NCI-H1436 treated with DMSO at 0.1 percent for 48 hours (cell line): ENCODE measurements at places on chromosomes 12 and 14.

- no peak for DNase-seq
Observed at GRCh38 chr14:33480887-33481184, 470.0 kb downstream of the EGLN3 start.

DNA sequence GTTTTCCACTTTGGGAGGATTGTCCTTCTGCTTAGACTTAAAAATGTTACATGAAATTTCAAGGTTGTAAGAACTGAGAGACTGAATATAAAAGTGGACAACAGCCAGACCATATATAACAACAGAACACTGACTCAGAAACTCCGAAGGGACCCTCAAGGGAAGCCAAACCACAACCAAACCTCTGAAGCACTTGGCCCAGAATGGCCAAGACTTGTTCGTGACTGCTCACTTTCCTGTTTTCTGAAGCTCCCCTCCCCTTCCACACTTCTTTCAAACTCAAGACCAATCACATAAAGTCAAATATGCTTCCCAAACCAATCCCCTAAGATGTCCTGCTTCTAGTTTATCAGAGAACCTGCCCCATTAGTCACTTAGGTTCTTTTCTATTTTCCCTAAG is 13.7 kb downstream of the OR6J1 start:
- DNase-seq, result no peak

DNA sequence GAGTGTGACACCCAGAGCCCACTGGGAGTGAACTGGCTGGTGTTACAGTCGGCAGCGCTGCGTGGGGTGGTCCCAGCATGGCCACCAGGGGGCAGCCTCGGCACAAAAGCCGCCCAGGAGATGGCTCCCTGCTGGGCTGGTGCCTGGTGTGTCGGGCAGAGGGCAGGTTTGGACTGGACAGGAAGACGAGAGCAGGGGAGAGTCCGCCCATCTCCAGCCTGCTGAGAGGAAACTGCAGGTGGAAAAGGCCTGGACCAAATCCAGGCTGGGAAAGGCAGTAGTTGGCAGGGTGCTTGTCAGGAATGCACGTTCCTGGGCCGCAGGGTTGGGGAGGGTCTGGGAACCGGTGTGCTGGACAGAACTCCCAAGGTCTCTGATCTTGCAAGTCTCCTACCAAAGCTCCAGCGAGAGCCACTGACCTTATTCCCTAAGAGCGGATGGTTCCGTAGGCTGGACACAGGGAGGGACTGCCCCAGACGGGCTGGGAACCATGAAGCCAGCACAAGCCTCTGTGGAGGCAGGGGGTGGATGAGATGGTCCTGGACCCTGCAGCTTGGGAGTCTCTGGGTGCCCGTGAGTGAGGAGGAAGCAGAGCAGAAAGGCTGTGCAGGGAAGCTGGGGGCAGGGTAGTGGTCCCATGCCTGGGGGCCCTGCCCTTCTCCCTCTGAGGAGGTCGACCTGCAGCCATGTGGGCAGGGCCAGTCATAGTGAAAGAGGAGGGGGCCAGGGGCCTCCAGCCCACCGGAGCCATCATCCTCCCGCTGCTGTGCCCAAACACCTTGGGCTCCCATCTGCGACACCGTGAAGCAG is 1.8 kb downstream of the AHNAK2 start:
- no peak for DNase-seq

GRCh38 chr14:52146504-52146903 is 77.6 kb upstream of the NID2 start:
- no peak for DNase-seq

- DNase-seq, result no peak
Observed at GRCh38 chr12:17810399-17810798, 279.6 kb downstream of the RERGL start.

DNA sequence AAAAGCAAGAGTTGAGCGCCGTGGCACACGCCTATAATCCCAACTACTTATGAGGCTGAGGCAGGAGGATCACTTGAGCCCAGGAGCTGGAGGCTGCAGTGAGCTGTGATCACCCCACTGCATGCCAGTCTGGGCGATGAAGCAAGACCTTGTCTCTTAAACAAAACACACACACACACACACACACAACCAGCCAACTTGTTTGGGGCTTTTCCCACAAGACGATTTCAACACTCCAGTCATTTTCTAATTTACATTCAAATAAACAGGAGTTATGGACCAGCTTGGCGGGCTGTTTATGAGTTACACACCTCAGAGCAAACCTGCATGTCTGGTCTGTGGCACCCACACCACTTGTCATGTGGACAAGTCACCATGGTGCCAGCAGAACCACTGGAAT is 6.7 kb downstream of the GLTP start:
- DNase-seq, result no peak

DNA sequence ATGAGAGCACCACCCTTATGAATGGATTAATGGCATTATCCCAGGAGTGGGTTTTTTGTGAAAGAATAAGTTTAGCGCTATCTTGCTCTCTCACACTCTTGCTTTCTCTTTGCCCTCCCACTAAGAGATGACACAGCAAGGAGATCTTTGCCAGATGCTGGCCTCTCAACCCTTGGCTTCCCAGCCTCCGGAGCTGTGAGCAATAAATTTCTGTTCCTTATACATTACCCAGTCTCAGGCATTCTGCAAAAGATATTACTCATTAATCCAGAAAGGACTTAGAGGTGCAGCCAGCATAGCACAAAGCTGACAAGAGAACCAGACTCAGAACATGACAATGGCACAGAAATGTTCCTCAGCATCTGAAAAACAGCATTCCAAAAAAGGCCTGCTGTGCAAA is 190.6 kb downstream of the ITPR2 start:
- DNase-seq, result no peak

- DNase-seq, result no peak
Observed at GRCh38 chr14:53148671-53149070, 4.5 kb downstream of the DDHD1 start.

- DNase-seq, result no peak
Observed at GRCh38 chr12:49368240-49368600, 958 bp downstream of the SPATS2 start.

DNA sequence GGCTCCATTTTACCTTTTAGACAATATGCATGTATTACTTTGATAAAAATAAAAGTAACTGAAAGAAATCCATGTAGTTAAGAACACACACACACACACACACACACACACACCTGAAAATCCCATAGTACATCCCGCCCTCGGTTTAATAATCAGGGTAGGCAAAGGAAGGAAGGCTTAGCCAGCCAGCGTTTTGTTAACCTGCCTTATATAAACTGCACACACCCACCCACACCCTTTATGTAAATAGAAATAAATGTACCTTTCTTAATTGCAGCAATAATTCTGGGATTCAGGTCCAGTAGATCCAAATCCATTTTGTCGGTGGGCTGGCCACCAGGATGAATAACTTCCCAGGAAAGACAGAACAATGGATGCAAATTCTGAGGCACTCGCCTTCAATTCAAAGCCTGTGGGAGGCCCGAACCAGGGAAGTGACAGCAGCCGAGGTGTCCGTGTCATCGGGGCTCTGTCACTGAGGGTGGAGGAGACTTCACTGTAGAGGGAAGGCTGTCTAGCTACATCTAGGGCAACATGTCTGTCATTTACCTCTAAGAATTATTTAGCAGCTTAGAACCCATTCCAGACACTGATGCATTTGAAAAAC is 4.4 kb downstream of the XRCC3 start:
- no peak for DNase-seq

GRCh38 chr12:79019672-79020071 is 155.1 kb downstream of the SYT1 start:
- no peak for DNase-seq

DNA sequence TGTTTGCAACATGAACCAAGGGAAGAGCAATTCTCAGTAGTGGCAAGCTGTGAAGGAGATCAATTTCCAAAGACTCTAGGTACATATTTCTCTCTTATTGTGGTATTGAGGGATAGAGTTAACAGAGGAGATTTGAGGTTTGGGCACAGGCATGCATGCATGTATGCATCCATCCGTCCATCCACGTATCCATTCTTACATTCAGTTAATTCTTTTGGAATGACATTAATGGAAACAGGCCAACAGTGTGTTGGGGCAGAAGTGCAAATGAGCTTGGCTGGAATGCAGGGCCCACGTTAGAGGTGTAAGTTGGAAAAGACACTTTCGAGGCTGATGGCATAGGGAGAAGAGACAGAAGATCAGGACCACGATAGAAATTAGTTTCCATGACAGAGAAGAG is 216.9 kb upstream of the PELI2 start:
- DNase-seq, result no peak

GRCh38 chr12:133156125-133156690 is 25.1 kb upstream of the ZNF268 start:
- no peak for DNase-seq

GRCh38 chr14:38870296-38870836 is 232.7 kb downstream of the SEC23A start:
- no peak for DNase-seq

DNA sequence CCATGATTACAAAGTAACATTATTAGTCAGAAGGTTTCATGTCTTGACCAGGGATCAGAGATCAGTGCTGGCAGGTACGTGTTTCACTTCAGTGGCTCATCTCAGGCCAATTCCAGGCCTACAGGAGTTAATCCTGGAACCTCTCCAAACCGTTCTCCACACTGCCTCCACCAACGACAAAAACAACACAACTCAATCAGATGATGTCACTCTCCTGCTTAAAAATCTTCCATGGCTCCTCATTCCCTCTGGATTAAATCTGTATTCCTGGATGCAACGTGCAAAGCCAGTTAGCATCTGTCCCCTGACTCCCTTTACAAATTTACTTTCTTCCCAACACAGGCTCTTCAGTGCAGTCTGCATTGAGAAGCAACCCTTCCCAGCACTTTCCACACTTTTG is 34.3 kb upstream of the TXNRD1 start:
- DNase-seq, result no peak

GRCh38 chr12:117470804-117471203 is 109.4 kb upstream of the NOS1 start:
- no peak for DNase-seq

GRCh38 chr12:39780411-39780912 is 160.9 kb upstream of the ABCD2 start:
- DNase-seq, result no peak

DNA sequence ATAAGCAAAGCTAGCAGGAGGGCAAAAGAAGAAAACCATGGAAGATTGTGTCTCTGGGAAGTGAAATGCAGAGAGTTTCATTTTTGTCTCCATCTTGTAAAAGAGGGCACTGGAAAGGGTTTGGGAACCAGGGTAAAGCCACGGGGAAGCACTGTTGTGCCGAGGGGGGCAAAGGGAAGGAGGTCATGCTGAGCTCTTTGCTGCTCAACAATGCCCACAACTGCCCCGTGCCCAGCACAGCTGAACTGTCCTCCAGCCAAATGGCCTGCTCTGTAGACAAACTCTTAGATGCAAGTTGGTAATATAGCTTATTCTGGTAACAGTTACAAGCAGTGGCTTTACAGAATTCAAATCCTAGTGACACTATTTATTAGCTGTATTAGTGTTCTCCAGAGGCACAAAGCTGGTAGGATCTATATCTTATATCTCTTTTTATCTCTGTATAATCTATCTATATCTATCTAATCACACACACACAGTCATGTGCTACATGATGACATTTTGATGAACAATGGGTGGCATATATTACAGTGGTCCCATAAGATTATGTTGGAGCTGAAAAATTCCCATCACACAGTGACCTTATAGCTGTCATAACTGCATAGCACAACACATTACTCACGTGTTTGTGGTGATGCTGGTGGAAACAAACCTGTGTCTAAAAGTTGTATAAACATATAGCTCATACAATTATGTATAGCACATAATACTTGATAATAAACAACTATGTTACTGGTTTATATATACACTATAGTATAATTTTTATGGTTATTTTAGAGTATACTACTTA is 203.4 kb upstream of the DDHD1 start:
- no peak for DNase-seq

- no peak for DNase-seq
Observed at GRCh38 chr14:91323031-91323430, 78.5 kb upstream of the GPR68 start.

DNA sequence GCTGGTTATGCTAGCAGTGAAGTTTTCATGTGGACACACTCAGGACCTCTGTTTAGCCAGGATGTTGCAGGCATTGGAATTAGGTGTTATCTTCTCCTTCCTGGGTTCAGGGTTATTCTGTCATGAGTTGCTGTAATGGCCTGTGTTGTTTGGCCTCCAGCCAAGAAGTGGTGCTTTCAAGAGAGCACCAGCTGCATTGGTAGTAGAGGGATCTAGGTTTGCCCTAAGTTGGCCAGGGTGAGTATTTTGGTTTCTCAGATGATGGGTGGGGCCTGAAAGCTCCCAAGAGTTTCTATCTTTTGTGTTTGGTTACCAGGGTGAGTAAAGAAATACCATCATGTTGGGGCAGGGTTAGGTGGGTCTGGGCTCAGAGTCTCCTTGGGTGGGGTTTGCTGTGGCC is 2.7 kb upstream of the GZMH start:
- DNase-seq, result no peak

GRCh38 chr12:48816143-48816854 is 2.0 kb upstream of the CACNB3 start:
- DNase-seq, result no peak

DNA sequence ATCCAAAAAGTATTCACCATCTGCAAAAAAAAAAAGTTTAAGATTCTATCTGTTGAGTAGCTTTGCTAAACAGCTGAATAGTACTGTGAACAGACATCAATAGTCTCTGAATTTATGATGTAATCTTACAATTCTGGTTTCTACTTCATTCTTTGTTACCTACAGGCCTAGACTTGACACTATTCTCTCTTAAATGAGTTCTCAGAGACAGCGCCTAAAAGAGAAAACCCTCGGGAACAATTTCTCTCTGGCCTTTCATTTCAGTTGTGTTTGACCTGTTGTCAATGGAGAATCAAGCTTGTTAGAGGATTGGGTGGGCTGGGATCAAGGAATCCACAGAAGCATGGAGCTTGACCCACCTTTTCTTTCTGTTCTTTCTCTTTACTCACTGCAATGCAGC is 5.9 kb upstream of the TWF1 start:
- DNase-seq, result no peak

GRCh38 chr12:111841236-111841749 is 735 bp upstream of the MAPKAPK5 start:
- no peak for DNase-seq

GRCh38 chr14:104339829-104340228 is 201.4 kb downstream of the KIF26A start:
- DNase-seq, result no peak

GRCh38 chr12:132176385-132176919 is 32.2 kb downstream of the NOC4L start:
- no peak for DNase-seq

DNA sequence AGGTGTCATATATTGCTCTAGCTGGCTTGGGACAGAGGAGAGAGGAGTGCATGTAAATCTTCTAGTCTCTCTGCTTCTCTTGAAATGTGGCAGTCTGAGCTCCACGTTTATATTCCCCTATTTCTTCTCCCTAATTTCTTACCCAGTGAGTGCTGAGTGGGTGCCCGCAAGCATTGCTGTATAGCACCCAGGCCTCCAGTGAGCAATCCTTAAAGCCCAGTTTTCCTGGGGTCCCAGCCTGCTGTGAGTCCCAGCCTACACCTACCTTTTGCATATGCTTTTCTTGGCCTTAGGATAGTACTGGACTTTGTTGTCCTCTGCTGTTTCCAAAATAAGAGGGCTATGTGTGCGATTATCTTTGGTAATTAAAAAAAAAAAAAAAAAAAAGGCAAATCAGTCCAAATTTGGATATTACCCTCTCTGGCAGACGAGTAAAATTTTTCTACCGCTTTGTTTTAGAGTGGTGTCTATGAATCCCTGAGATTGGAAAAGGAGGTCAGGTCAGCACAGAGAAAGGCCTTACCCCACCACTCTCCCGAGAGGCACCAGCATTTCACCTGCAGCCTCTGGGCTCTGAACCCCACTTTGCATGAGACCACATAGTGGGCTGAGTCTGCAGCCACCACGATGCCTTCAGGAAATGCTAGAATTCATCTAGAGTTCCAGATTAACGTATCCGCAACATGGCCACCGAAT is 1.1 kb downstream of the MGST1 start:
- no peak for DNase-seq
